ENCODE measurements at places on chromosomes 7 and 10. TPM values are rescaled to one million over a fixed set of nuclear protein-coding genes. Genes with fewer than 3 reads are reported as not detected.

The SERPINE1 gene
- not detected for total RNA-seq

The GFRA1 gene
- total RNA-seq = not detected

GRCh38 chr10:98878418-98878817, 357.2 kb downstream of the HPSE2 start:
- no peaks in the 10 kb centered on the region for H3K36me3 ChIP-seq
- no peak for DNase-seq
- H3K27ac ChIP-seq = no peak overlapping the region
- no peak overlapping the region for H3K4me3 ChIP-seq

- no peak overlapping the region for H3K4me3 ChIP-seq
- no peaks in the 10 kb centered on the region for H3K36me3 ChIP-seq
- H3K27ac ChIP-seq = no peak overlapping the region
- no peak for DNase-seq
- no peaks in the 10 kb centered on the region for H3K4me1 ChIP-seq
These were observed 148.3 kb upstream of the PHYHIPL start for GRCh38 chr10:59027975-59028655.

DNA sequence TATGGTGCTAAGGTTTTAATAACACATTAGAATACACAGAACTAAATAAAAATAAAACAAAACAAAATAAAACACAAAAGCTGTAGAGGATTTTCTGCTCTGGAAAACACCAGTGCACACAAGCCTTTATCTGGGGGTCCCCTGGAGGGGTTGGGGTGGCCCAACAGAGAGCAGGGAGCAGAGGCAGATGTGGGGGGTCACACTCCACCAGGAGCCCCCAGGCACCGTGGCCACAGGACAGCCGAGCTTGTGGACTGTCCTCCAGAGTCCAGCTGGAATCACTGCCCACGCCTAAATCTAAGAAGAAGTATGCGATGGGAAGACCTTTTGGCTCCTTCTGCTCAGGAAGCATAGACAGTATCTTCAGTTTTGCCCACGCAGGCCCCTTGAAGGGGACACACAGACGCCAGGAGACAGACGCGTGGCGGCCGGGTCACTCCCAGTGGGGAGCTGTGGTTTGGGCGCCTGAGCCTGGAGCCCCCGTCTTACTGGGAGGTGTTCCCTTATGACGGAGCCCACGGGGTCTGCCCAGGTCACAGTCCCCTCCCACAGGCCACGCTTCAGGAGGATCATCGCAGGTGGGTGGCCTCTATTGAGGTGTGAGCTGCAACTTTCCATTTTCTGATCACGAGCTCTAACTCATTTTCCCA, 595.0 kb downstream of the PTPRN2 start:
- no peaks in the 10 kb centered on the region for H3K27me3 ChIP-seq
- H3K4me1 ChIP-seq = no peaks in the 10 kb centered on the region
- H3K36me3 ChIP-seq = no peaks in the 10 kb centered on the region

GRCh38 chr10:54854389-54854788, 53.4 kb upstream of the PCDH15 start:
- H3K4me3 ChIP-seq = no peak overlapping the region
- DNase-seq = no peak
- no peak overlapping the region for H3K27ac ChIP-seq
- H3K27me3 ChIP-seq = no peaks in the 10 kb centered on the region

DNA sequence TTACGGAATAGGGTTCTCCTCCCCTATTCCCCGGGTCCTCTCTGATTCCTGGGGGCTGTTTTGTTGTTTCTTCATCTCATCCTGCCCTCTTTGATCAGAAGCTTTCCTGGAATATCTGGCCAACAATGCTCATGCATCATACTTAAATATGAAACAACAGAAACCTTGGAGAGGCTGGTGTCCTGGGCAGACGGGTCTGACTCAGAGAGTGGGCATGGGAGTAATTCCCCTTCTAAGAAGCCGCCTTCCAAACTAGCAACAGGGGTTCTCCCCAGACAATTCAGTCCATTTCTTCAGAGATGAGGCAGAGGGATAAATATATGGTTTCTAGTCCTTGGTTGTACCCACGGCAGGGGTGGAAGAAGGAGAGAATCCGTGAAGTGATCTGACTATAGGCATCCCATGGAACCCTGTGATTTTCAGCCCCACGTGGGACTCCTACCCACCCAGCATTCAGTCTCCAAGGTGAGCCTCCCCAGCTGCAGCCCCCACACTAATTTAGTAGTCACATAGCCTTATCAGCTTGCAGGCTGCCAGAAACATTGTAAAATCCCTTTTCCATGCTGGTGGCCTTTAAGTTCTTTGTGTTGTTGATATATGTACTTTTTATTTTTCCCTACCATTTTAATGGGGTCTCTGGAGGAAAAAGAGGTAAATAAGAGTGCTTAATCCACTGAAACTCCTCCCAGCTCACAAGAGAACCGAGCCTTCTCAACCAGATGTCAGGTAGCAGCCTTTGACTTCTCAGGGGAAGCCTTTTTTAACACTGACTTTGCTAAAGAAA, 119.2 kb downstream of the SFMBT2 start:
- H3K4me3 ChIP-seq = no peak overlapping the region
- peak overlapping the region; percentile 51 for H3K27ac ChIP-seq
- DNase-seq = no peak
- H3K4me1 ChIP-seq = peaks cover 85% of the 10 kb centered on the region
- H3K27me3 ChIP-seq = no peaks in the 10 kb centered on the region

Data from Karpas-422 (cell line).